ENCODE measurements at places on chromosomes 3 and 15. TPM values are rescaled to one million over a fixed set of nuclear protein-coding genes. Genes with fewer than 3 reads are reported as not detected.

- no peak for DNase-seq
These were observed 109.9 kb upstream of the RAP2B start for GRCh38 chr3:153052096-153052460.

- DNase-seq, result no peak
These were observed 59.5 kb downstream of the GLB1 start for GRCh38 chr3:33037471-33037870.

DNA sequence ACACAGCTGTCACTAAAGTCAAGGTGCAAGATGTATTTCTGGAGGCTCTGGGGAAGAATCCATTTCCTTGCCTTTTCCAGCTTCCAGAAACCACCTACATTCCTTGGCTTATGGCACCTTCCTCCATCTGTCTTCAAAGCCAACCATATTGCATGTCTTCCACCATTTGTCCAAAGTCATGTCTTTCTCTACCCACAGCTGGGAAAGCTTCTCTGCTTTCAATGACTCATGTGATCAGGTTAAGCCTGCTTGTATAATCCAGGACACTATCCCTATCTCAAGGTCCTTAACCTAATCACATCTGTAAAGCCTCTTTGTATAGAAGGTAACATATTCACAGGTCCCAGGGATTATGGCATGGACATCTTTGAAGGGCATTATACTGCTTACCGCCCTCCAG, 14.2 kb downstream of the ARHGAP31 start:
- DNase-seq, result no peak

DNA sequence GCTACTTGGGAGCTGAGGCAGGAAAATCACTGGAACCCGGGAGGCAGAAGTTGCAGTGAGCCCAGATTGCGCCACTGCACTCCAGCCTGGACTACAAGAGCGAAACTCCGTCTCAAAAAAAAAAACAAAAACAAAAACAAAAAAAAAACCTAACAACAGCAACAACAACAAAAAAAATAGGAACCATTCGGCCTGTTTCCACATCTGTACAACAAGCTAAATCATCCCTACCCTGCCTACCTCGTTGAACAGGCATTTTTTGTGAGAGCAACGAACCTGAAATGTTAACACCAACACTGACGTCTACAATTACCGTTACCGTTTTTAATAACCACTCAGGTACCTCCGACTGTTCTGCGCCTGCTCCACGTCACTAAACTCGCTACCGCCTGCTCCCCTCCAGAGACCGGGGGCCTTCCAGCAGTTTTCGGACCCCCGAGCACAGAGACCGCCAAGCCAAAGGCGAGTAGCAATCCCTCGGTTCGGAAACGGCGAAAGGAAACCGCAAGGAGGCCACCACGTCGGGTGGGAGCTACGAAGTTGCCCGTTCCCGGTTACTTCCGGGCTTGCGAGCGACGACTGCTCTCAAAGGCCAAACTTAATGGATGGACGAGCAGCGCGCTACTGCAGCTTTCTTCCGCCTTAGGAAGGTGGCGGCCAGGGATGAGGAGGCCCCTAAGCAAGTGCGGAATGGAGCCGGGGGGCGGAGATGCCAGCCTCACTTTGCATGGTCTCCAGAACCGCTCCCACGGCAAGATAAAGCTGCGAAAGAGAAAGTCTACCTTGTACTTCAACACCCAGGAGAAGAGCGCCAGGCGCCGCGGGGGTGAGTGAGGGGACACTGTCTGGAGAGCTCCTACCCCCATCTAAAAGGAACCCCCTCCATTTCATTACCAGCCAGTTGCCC, at the start of the genes PIGB and PIGBOS1:
Gene PIGB (plus strand): TSS at position 635 of the 907 bp plus-strand sequence. CDS start 29 bp downstream, at position 664.
Gene PIGBOS1 (minus strand): TSS at position 536 of the 907 bp plus-strand sequence. CDS start 1,331 bp downstream, outside the sequence.
- peak; percentile 83 for DNase-seq

Gene SNX22
- 5.1 TPM for total RNA-seq

Gene RARRES1
- total RNA-seq, result 0.71 TPM

Gene RHCG
- not detected for total RNA-seq

Gene BNC1
- total RNA-seq, result 0.99 TPM

Data from H1 (cell line).